ENCODE measurements at places on chromosomes 4 and X. TPM values are rescaled to one million over a fixed set of nuclear protein-coding genes. Genes with fewer than 3 reads are reported as not detected.

DIPK2B gene
- 1.0 TPM for total RNA-seq

RTL3 gene
- total RNA-seq = not detected

TREX2 gene
- total RNA-seq = not detected

CFAP97 gene
- total RNA-seq = 28.5 TPM

SCRG1 gene
- not detected for total RNA-seq
